ENCODE measurements at places on chromosomes 3 and 15.

DNA sequence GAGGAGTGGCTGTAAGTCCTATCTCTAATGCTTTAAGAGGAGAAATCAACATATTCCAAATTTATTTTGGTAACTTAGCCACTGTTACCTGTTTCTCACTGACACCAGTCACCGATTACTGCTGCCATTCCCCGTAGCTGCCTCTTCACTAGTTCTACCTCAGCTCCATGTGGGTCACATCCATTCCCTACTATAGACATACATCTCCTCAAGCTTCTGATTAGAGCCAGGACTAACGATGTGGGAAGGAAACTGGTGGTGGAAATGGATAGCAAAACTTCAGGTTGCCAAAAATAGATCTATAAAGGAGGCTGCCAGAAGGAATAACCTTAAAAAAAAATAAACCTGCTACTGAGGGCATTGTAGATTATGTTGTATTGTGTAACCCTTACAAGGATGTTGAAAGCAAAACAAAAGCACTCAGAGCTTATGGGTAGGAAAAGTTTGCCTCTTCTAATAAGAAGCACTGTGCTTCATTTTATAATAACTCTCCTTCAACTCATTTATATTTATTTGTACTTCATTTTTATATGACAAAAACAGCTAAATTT lies 56.0 kb downstream of the KAT2B start:
- no peak for DNase-seq

- DNase-seq = no peak
These were observed 209.8 kb upstream of the THRB start for GRCh38 chr3:24704496-24704895.

DNA sequence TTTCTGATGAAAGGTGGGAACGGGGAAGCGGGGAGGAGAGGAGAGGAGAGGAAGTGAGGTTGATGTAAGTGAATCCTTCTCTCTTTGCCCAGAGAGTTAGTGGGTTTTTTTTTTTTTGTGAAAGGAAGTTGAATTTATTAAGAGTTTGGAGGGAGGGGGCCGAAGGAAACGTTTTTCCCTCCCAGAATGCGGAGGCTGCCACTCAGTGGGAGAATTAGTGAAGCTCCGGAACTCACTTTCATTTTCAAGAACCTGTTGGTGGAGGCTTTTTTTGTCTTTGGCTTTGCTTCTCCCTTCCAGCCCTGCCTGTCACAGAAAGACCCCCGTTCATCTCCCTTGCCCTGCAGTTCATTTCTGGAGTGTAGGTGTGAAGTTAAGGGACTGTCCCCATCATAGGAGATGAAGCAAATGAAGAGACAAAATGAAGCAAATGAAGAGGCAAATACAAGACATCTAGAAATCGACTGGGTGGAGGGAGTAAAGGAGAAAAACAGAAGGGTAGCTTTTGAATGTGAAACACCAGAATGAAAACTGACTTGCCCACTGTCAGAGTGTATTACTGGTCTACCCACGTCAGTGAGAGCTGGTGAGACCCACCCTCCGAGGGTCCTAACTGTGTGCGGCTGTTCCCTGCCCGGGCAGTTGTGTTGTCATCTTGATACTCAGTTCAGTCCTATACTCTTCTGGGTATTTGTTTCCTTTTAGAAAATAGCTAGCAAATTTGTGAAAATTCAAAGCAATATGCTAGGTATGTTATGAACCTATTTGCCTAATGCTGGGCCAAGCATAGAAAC lies 91.5 kb downstream of the ITPR1 start:
- DNase-seq = no peak

- no peak for DNase-seq
These were observed 59.0 kb downstream of the PRKAR2A start for GRCh38 chr3:48788544-48789162.

DNA sequence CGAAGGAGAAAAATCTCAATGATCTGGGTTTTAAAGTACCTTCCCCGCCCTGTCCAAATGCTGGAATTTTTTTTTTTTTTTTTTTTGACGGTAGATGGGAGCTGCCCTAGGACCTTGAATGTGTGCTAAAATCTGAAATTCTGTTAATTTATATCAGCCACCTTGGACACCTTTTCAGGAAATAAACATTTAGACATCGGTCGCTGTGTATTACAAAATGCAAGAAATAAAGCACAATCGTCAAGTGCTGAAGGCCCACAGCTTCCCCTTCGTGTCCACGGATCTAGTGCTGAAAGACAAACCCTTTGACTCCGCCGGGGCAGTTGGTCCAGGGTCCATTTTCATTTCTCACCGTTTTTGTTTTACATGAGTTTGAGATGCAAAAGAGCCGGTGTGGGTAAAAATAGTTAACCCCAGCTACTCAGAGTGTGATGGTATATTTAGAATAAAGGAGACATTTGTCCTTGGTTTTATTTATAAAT lies 90.2 kb upstream of the CHD2 start:
- no peak for DNase-seq

DNA sequence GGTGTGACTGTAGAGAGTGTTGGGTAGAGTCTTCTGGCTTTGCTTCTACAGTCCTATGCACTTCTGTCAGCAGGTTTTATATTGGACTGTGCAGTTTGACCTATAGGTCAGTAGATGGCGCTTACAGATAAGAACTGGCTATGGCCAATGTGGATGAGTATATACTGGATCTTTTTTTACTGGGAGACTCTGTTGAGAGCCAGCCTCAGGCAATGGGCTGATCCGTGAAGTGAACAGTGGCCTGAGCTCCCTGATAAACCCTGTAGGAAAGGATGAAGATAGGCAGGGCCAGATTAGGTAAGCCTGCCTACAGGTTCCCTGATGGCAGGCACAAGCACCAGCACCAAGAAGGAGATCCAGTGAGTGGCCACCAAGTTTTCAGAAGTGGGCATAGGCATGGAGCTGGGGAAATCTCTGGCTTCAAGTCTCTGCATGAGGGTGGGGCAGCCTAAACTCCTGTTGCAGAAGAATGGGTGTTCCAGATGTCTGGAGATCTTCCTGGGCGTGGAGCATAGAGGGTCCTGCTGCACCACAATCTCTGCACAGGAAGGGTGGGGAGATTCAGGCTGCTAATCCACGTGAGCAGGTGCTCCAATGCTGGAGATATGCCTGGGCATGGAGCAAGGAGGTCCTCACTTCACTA lies 326.0 kb upstream of the SGO1 start:
- no peak for DNase-seq

GRCh38 chr15:46278486-46279090 lies 643.8 kb downstream of the SQOR start:
- DNase-seq = no peak

GRCh38 chr3:18258492-18258891 lies 166.6 kb downstream of the SATB1 start:
- DNase-seq = no peak

GRCh38 chr3:134542287-134542958 lies 56.6 kb downstream of the CEP63 start:
- no peak for DNase-seq

GRCh38 chr3:136733317-136733833 lies 18.8 kb downstream of the STAG1 start:
- no peak for DNase-seq

DNA sequence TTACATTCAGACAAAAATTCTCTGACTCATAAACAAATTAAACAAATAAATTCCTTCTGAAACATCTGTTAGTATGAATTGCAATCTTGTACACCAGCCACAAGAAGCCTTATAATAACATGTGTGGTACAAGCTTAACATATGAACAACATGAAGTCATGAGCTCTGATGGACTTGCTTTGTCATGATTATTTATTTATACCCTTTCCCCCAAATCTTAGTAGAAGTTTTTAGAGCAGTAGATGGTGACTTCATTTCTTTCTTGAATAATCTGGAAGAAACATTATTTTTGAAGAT lies 633.4 kb downstream of the EPHA3 start:
- DNase-seq = no peak

GRCh38 chr3:57752307-57752706 lies 3.8 kb upstream of the SLMAP start:
- no peak for DNase-seq

- DNase-seq = no peak
These were observed 25.6 kb downstream of the DUSP7 start for GRCh38 chr3:52030714-52031310.

DNA sequence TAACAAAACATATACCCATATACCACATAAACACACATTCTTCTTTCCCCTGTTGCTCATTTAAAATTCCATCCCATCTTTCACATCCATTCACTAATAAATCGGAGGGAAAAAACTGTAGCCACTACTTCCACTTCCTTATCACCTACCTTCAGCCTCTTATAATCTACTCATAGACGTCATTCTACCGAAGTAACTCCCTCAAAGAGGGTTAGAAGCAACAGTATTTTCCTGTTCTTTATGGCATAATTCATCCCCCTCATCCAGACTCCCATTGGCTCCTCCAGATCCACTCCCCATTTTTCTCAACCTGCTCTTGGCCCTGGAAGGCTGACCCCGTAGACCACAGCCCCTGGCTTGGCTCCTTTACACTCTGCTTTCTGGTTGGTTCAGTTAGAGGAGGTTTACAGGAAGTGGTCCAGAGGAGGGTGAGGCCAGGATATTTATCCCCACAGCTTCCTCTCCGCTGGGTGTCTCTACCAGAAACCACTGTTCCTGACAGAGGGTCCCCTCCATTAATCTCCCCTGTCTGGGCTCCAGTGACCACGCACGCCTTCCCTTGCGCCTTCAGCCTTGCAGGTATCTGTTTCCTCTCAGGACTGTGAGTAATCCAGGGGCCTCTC lies 46.3 kb downstream of the FMN1 start:
- no peak for DNase-seq

DNA sequence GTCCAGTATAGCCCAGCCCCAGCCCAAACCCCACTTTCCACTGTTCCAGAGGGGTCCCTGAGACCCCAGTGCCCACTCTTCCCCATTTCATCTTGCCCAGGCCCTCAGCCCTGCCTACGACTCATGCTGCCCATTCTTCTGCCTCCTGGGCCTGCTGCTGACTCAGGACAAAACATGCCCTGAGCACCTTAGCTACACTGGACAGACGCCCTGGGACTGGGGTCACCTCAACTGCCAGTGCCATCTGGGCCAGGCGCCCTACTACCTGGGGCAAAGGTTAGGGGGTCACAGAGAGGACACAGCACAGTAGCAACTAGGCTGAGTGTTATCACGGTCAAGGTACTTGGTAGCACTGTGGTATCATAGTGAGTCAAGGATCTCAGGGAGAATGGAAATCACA lies 2.6 kb upstream of the LAMB2 start:
- DNase-seq = no peak

- no peak for DNase-seq
These were observed 30.7 kb upstream of the IGSF10 start for GRCh38 chr3:151491525-151491924.

DNA sequence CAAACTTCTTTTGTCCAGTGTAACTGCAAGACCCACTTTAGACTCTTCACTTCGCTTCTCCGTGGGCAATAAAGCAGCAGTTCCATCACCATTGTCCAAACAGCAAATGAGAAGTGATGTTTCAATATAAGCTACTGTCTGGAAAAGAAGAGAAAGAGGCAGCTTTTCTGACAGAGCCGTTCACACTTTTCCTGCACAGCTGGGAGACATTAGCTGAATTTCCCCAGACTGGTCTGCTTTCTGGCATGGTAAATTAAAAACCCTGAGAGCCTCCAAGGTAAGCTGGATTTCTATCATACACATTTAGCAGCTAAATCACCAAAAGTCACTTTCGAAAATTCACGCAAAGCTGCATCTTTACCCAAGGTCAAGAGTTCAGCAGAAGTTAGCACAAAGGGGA lies 108.5 kb upstream of the CMC1 start:
- DNase-seq = no peak

DNA sequence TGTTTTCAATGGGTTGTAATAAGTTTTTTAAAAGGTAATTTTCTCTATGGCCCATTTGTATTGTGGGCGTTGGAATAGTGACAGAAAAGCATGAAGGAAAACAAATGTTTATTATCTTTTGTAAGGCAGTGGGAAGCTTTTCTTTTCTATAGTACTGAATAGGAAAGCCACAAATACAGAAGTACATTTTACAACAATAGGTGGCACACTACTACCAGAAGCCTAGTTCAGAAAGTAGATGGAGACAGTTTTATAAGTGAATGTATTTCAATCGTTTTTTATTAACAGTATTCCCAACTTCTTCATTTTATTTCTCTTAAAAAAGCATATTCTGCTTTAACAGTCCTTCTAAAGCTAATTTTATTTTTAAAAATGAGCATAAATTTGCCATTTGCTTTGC lies 296.7 kb downstream of the PTPRG start:
- DNase-seq = no peak

DNA sequence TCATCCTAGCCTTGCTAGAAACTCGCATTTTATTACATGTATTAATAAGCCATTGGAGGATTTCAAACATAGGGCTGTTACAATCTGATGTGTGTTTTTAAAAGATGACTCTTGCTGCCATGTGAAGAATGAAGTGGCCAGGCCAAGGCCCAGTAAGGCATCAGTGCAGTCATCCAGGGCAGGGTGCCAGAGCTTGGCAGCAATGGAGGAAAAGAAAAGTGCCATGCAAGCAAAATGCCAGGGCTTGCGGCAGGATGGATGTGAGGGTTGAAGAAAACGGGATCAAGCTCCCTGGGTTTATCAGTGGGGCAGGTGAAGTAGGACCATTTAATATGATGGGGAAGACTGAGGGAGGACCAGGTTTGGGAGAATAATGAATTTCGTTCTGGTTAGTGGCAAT lies 183.6 kb downstream of the MINAR1 start:
- no peak for DNase-seq
